Smooth muscle cell of the brain vasculature (primary cell): ENCODE measurements at places on chromosomes 16 and 17.

GRCh38 chr16:76932541-76933211, 258.3 kb upstream of the MON1B start:
- no peak for DNase-seq

GRCh38 chr16:87851141-87851587, 18.1 kb downstream of the SLC7A5 start:
- no peak for DNase-seq

- DNase-seq, result no peak
Observed at GRCh38 chr17:72597354-72598087, 476.7 kb downstream of the SOX9 start.

DNA sequence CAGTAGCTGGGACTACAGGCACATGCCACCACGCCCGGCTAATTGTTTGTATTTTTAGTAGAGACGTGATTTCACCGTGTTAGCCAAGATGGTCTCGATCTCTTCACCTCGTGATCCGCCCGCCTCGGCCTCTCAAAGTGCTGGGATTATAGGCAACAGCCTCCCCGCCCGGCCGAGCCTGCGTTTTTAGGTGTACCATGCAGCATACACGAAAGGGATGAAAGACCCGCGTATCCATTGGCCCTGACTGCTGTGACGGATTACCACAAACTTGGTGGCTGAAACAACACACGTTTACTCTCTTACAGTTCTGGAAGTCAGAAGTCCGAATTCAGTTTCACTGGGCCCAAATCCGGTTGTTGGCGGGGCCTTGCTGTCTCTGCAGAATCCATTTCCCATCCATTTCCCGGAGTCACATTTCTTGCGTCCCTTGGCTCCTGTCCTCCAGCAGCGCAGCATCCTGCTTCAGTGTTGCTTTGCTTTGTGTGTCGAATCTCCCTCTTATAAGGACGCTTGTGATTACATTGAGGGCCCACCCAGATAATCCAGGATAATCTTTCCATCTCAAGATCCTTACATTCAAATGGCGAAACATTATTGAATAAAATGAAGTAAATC, 8.3 kb upstream of the GUCY2D start:
- no peak for DNase-seq

DNA sequence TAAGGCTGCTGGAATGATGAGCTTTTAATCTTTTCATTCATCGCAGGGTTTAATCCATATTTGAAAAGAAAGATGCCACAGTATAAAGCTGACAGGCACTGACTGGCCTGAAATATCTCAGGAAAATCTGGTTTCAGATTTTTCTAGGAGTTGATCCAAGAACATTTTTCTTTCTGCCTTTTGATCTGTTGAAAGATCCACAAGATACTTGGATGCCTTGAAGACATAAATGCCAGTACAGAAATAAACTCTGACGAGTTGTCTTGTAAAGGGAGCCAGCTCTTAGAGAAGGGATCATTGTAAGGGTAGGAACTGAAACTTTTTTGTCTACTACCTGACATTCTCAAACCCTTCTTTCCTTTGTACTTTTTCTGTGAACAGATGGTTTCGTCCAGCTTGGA, 25.4 kb upstream of the KRT20 start:
- DNase-seq, result no peak

DNA sequence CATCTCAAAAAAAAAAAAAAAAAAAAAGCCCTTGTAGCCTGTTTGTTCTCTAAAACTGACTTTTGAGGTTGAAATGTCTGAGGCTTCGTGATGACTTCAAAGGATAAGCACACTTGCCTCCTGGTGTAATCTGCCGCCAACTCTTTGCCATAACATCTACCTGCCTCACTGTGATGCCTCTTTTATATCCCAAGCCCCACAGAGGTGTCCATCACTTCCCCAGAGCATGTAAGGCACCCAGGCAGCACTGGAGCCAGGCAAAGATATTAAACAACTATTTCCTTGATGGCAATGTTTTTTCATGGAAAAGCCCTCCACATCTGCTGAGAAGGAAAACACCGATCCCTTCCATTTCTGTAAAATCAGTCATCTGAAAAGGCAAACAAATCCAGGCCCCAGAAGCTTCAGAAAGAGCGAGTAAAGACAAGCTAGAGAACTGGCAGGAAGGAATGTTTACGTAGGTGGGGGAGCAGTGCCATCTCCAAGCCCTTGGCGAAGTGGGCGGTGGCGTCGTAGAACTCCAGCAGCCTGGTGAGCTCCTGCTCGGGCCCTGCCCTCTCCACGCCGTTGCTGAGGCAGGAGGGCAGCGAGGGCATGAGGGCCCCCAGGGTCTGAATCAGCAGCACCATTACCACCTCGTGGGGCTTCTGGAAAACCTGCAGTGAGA, 28.6 kb downstream of the COG7 start:
- DNase-seq, result no peak

DNA sequence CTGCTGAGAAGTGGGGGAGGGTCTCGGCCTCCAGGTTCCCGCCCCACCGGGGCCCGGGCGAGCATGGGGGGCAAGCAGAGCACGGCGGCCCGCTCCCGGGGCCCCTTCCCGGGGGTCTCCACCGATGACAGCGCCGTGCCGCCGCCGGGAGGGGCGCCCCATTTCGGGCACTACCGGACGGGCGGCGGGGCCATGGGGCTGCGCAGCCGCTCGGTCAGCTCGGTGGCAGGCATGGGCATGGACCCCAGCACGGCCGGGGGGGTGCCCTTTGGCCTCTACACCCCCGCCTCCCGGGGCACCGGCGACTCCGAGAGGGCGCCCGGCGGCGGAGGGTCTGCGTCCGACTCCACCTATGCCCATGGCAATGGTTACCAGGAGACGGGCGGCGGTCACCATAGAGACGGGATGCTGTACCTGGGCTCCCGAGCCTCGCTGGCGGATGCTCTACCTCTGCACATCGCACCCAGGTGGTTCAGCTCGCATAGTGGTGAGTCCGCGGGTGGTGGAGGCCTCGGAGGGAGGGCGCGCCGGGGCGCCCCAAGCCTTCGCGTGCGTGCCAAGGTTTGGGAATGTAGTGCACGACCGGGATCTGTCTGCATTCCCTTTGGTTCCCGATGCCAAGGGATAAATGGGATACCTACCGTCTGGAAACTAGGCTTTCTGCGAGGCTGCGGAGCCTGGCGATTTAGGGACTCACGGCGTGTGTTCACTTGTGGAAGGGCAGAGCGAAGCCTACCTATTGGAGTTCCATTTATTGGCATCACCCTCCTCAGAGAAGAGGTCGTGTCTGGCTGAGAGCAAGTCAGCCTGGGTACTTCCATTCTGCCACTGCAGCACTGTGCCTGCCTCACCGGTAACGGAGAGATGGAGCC, 1.0 kb downstream of the ZNRF1 start:
- DNase-seq, result no peak
